ENCODE measurements at places on chromosomes 6 and 20.

GRCh38 chr6:31158863-31159855, 770 bp downstream of the TCF19 start:
- no peak for DNase-seq

- no peak for DNase-seq
These were observed 369.6 kb downstream of the LAMA2 start for GRCh38 chr6:129252377-129253071.

- DNase-seq = no peak
These were observed 335.2 kb downstream of the ZFAND3 start for GRCh38 chr6:38154731-38155130.

- DNase-seq = no peak
These were observed 601.9 kb downstream of the HTR1B start for GRCh38 chr6:76861403-76861802.

DNA sequence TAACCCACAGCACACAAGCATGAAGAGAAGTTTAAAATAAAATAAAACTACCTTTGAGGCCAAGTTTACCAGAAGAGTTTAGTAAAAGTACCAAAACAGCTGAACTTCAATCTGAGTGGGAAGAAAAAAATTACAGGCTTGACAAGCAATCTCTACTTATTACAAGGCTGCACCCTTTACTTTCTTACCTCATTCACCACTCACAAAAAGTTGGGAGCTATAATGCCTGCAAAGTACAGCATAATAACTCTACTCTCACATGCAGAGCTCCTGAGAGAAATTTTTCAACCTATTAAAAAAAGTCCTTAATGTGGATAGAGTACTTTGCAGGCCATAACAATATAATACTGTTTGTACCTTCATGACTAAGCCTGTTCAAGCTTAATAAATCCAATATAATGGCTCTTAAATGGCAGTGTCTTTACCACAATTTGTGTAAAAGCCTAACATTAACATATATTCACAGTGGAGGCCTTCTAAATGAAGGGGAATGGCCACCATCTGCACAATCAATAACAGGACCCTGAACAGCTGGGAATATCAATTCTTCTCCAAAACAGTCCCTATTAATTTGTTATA, 103.1 kb downstream of the DST start:
- no peak for DNase-seq

GRCh38 chr20:43710370-43711044, 16.3 kb downstream of the GTSF1L start:
- DNase-seq = no peak

- no peak for DNase-seq
These were observed 235.3 kb downstream of the BTBD3 start for GRCh38 chr20:12152996-12153395.

DNA sequence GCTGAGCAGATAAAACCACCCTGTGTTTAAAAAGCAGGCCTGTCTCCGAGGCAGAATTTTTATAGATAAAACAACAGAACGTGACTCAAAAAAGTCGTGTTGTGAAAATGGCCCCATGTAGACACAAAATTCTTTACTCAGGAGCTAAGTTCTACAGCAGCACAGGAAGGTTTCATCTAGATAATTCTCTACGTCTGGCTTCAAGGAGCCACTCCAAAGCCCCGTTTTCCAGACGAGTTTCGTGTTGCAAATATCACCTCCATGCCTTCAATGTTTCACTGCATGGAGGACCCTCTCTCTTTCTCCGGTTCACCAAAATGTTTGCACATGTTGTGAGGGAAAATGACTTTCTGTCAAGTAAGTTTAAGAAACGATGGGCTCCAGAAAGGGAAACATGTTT, 12.0 kb upstream of the BMP7 start:
- no peak for DNase-seq

GRCh38 chr6:116111552-116112528, 11.2 kb downstream of the NT5DC1 start:
- DNase-seq = no peak

DNA sequence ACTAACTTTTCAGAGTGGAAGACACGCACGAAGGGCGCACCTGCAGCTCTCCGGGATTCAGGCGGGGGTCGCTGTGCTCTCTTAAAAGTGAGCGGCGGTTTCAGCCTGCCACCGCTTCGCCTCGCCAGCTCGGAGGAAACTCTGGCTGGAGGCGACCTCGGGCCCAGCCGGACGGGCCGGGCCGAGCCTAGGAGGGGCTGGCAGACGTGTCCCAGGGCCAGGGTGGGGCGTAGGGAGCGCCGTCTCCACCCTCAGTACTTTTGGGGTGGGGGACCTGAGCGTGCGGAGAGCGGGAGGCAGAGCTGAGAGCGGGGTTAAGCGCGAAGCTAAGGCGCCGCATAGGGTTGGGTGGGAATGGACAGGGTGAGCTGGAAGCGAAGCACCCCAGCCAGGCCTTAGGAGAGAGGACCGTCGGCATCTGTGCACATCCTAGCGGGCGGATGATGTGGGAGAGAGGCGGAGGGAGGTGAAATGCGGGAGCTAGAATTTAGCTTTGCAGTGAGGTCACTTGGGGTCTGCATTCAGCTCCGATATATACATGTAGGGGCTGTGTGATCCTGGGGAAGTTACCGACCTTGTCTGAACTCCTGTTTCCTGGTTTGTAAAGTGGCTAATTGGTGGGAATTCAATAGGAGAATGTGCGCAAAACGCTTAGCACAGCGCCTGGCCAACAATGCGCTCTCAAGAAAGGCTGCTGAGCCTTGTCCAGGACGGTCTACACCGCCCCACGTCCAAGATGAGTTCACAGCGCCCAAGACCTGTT, 6.5 kb upstream of the TFAP2A start:
- no peak for DNase-seq

DNA sequence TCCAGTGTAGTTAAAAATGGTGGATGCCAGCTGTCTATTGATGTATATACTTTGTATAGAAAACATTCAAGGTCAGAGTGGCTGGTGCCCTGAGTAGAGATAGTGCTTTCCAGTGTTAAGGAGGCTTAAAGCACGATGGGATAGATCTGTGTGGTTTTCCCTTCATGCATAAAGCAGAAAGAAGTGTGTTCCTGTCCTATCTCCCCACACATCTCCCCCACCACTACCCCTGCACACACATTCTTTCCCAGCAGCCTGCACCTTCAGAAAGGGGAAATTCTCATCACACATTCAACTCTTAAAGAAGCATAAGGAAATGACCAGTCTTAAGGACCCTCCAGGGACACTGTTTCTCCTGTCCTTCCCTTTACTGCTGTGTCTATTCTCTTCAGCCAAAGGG, 221.7 kb upstream of the TAB2 start:
- DNase-seq = no peak

- DNase-seq = no peak
These were observed 40.1 kb upstream of the RNF144B start for GRCh38 chr6:18347021-18347577.

- DNase-seq = no peak
These were observed 240.8 kb downstream of the PLCB1 start for GRCh38 chr20:8372824-8373380.

GRCh38 chr6:44668391-44668930, 281.0 kb downstream of the CDC5L start:
- no peak for DNase-seq

GRCh38 chr6:37696841-37697662, 631 bp downstream of the MDGA1 start:
- DNase-seq = peak; percentile 53

DNA sequence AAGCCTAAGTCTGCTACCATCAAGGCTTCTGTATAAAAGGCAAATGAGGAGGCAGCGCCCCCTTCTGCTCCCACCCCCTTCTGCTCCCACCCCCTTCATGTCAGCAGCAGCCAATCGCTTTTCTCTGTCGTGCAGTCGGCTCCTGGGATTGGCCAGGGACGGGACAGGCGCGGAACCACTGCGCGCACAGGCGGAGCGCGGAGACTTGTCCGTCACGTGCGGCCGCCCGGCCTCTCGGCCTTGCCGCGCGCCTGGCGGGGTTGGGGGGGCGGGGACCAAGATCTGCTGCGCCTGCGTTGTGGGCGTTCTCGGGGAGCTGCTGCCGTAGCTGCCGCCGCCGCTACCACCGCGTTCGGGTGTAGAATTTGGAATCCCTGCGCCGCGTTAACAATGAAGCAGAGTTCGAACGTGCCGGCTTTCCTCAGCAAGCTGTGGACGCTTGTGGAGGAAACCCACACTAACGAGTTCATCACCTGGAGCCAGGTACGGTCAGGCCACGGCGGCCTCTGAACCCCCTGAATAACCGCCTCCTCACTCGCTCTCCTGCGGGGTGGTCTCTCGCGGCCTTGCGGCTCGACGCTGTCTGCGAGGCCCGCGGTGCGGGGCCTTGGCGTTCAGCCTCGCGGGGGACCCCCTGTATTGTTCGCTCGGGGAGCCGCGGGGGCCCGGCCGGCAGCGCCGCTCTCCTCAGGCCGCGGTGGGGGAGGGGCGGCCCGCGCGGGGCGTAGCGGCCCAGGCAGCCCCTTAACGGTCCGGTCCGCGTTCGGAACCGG, at the start of gene HSF2:
HSF2 (plus strand) TSS at position 305 of the 773 bp plus-strand sequence; CDS start at position 391, 86 bp downstream.
- peak; percentile 93 for DNase-seq

- no peak for DNase-seq
These were observed 5.8 kb downstream of the KIAA0319 start for GRCh38 chr6:24640166-24640565.

- DNase-seq = no peak
These were observed 20.3 kb downstream of the OR2B6 start for GRCh38 chr6:27977387-27977786.

DNA sequence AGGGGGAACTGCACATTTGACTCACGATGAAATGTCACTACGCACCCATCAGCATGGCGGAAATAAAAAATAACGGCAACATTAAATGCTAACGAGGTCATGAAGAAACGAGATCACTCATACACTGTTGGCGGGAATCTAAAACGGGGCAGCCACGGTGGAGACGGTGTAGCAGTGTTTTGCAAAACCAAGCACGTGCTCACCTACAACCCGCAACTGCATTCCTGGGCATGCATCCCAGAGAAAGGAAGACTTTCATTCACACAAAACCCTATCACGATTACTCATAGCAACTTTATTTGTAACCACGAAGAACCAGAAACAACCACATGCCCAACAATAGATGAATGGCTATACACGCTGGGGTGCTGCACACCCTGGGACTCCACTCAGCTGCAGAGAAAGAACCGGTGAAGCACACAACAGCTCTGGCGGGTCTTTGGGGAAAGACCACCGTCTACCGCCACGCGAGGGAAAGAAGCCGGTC, 77.0 kb downstream of the YTHDF1 start:
- DNase-seq = no peak

DNA sequence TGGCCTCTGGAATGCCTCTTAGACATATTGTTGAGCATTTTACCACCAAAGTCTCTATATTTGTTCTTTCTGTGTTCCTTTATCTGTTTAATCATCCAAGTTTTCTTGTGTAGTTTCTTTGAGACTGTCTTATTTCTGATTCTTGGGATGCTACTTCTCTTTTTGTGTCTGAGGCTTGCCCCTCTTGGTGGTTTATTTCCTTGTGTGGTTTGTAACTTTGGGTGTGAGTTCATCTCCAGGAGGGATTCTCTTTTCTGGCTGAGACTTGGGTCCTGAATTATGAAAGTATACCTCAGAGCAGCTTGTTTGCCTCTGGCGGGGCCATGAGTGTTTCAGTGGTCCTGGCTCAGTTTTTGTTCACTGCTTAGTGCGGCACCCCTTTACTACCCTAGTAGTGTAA, 33.9 kb downstream of the PPARD start:
- DNase-seq = no peak

- DNase-seq = no peak
These were observed 61.5 kb downstream of the LYRM4 start for GRCh38 chr6:5199283-5199682.

DNA sequence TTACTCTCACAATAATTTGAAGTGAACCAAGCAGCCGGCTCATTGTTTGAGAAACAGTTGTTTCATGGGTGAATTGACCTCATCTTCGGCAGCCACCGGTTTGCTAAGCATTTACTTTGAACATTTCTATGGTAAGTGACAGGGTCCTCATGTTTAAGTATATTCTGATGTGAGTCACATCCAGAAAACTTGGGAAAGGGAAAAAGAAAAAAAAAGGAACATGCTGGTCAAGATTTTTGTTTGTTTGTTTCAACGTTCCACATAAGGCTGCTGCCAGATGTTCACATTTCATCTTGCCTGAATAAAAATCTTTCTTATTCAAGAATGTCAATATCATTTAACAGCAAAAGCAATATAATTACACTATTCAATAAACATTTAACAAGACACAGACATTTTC, 55.0 kb upstream of the EXOC2 start:
- no peak for DNase-seq

DNA sequence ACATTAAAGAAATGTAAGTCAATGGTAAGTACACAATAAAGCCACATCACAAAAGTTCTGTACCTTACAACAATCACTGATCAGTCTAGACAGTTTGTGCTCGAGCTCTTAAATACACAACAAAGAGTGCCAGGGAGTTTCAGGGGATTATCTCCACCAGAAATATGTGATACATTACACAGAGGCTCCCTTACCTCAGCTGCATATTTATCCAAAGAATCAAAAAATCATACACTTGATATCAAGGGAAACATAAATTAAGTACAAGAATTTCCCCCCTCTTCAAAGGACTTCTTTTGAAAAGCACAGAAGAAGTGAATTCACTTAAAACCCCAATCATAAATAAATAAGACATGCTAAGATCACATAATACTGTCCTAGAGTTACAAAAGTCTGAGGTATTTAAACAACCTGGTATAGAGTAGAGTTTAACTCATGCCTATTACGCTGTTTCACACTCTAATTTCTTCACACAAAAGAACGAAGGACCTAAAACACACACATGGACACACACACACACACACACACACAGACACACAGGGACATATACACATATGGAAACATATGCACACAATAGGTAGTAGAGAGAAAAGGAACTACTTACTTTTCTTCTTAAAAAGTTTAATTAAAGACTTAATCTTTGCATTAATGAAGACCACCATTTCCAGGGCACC, 528 bp downstream of the NHSL1 start:
- DNase-seq = no peak

DNA sequence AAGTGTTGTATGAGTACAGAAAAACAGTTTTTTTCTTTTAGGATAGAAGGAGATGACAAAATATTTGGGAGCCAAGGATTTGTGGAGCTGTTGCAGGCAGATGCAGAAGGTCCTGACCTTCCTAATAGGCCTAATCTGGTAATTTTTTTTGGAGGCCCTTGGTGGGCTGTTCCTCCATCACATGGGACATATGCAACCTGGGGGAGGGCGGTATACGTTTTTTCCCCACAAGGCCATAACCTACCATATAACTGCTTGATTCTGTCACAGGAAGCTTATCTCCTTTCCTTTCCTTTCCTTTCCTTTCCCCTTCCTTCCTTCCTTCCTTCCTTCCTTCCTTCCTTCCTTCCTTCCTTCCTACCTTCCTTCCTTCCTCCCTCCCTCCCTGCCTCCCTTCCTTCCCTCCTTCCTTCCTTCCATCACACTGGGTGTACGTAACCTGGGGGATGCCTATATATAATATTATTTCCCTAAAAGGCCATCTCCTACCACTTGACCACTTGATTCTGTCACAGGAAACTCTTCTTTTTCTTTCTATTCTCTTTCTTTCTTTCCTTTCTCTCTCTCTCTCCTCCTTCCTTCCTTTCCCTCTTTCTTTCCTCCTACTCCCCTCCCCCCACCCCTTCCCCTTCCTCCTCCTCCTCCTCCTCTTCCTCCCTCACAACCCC, 185.0 kb upstream of the KCNK16 start:
- no peak for DNase-seq

- no peak for DNase-seq
These were observed 345.1 kb downstream of the BTBD3 start for GRCh38 chr20:12262747-12263146.

GRCh38 chr6:163428373-163428772, 13.9 kb downstream of the QKI start:
- DNase-seq = no peak
